Hypothalamus (tissue), 51 donors: ENCODE measurements at places on chromosomes 1 and 21.

- DNase-seq, result no peak
Observed at GRCh38 chr1:78375996-78376395, 114.8 kb upstream of the PTGFR start.

DNA sequence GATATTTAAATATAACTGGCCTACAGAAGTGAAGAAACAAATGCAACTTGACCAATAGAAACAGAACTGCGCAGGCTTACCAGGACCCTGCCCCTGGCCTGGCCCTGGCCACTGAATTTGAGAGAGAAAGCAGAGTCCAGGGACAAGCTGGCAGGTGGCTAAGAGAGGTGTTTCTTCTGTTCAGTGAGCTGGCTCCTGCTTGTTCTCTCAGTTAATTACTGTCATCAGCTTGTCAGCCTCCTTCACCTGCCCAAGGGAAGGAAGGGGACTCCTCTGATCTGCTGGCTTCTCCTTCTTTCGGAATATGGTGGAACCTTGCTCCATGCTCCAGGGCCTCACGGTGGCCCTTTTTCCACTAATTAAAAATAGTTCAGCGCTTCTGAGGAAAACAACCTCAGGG, 388.4 kb downstream of the DISC1 start:
- DNase-seq, result no peak

DNA sequence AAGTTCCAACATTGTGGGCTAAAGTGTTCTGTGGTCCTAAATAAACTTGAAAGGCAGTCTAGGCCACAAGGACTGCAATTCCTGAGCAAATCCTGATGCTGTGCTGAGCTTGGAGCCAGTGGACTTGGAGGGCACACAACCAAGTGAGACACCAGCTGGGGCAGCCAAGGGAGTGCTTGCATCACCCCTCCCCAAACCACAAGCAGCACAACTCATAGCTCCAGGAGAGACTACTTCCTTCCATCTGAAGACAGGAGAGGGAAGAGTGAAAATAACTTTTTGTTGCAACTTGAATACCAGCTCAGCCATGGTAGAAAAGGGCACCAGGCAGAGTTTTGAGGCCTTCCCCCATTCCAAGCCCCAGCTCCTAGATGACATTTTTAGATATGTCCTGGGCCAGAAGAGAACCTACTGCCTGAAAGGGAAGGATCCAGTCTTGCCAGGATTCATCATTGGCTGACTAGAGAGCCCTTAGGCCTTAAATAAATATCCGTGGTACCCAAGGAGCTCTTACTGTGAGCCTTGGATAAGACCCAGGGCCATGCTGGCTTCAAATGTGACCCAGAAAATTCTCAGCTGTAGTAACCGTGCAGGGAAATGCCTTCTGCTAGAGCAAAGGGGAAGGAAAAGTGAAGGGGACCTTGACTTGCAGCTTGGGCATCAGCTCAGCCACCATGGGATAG, 35.4 kb upstream of the LRRC8B start:
- DNase-seq, result no peak

- DNase-seq, result no peak
Observed at GRCh38 chr21:29193072-29193471, 62.6 kb downstream of the MAP3K7CL start.

DNA sequence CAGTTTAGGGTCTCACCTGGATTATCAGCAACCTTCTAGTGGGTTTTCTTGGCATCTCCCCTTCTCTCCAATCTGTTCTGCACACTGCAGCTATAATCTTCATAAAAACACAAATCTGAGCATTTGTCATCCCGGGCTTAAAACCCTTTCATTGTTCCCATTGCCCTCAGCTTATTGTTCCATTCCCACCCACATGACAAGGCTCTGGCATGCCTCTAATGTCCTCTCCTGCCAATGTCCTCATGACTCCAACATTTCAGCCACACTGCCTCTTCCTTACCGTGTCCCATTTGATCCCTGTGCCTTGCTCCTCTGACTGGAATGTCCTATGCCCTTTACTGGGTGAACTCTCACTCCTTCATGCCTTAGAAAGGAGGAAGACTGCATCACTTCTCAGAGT, 7.5 kb upstream of the DPH2 start:
- no peak for DNase-seq

DNA sequence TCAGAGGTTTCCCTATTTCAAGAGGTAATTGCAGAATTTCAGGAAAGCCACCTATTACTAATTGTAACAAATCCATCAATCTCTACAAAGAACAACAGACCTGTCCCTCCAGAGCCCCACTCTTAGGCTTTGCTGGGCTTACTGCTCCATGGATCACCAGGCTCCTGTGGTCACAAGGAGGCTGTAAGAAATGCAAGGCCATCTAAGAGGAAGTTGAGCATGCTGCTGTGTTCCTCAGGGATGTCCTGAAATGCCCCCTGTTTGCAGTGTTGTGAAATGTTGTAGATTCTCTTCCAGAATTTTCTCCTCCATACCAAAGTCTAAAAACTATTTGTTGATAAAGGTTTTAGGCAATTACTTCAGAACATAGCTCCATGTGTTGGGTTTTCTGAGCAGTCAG, 24.4 kb upstream of the DUSP23 start:
- no peak for DNase-seq

GRCh38 chr1:40344597-40344996, 27.5 kb upstream of the COL9A2 start:
- DNase-seq, result no peak

DNA sequence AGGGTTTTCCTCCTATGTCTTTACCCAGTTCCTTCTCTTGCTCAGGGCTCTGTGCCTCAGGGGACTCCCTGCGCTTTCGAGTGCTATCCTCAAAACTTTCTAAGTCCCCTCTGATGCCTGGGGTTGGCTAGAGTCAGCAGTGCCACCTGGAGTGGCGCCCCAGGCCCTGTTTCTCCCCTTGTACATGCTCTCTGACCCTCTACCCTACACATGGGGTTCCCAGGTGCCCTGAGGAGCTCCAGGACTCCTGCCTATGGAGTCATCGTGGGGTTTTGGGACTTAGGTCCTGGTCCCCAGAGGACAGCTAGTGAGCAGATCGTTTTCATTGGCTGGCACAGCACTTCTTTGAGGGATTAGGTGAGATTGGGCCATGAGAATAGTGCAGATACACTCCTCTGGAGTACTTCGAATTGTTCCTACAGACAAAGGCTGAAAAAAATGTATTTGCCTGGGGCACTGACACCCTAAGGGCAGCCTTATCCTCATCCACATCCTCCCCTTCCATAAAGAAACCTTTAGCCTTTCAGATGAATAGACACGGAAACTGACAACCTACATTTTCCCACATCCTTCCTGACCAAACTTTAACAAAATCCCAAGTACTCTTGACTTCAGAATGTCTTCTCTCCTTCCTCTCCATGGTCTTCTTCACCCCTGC, 41.5 kb downstream of the LGR6 start:
- DNase-seq, result no peak

DNA sequence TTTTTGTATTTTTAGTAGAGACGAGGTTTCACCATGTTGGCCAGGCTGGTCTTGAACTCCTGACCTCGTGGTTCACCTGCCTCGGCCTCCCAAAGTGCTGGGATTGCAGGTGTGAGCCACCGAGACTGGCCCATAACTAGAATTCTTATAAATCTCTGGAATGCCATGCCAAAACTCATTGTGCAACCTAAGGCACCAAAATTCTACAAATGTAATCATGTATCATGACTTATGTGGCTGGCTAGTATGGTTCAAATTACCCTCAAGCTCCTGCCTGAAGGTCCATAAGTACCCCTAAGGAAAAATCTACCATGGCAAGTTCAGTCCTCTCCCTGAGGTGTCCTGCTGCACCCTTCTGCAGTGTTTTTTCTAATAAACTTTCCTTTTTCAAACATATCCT, 63.8 kb upstream of the CSF1 start:
- no peak for DNase-seq

GRCh38 chr21:26473471-26473870, 99.6 kb downstream of the CYYR1 start:
- DNase-seq, result no peak

GRCh38 chr1:170720661-170721060, 56.7 kb downstream of the PRRX1 start:
- DNase-seq, result no peak

DNA sequence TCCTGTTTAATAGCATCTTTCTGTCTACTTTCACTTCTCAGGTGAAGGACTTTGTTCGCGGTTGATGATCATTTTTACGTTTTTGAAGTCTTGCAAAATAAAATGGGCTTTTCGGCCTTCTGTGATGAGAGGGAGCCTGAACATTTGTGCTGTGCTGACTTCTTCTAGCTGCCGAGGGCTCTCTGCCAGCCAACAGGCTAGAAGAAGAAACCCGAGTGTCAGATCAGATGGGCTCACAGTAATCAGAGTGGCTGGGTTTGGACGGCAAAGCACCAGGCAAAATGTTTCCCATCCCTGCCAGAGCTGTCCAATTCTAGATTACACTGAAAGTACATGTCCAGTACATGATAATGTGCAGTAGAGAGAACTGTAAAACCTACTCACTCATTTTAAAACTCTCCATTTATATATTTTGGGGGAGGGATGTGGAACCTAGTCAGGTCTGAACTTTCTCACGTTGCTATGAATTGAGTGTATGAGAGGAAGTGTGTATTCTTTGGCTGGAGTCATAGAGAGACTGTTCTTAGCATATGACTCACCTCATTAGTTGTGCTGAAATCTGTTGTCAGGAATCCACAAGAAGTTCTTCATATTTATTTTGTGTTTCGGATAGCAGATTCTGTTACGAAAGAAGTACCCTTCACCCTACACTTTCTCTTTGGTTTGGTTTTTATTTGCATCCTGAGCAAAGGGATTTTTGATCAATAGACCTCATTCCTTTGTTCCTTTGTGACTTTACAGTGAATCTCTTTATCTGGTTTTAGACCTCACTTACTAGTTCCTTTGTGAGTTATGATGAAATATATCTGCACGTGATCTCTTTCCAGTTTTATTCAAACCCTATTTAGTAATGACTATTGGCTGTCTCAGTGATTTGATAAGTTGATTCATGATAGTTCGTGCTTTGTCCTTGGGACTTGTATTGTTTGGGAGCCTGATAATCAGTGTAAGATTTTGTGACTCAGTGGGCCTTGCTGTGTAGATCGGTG, 4.8 kb downstream of the ATP1A1 start:
- DNase-seq, result no peak

DNA sequence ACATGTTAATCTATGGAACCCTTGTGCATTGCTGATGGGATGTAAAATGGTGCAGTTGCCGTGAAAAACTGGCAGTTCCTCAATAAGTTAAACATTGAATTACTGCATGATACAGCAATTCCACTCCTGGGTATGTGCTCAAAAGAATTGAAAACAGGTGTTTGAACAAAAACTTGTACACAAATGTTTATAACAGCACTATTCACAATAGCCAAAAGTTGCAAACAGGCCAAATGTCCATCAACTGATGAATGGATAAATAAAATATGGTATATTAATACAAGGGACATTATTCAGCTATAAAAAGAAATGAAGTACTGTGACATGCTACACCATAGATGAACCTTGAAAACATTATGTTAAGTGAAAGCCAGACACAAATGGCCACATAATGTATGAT, 17.7 kb upstream of the SRSF10 start:
- DNase-seq, result no peak

- DNase-seq, result no peak
Observed at GRCh38 chr1:75522389-75522788, 88.5 kb downstream of the SLC44A5 start.

DNA sequence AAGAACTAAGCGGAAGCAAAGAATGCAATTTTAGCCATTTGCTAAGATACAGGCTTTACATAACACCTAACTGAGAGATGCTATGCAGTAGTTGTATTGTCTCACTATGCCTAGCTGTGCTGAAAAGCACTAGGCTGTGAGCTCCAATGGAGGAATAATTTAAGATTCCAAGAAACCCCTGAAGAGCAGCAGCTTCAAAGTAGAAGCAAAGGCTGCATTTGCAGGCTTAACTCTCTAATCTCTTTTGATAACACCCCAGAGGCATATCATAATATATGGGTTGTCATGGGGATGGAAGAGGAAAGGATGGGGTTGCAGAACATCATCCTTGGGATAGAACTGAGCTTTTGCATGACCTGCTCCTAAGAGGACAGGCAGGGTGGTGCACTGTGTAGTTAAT, 102.0 kb downstream of the ERG start:
- no peak for DNase-seq

DNA sequence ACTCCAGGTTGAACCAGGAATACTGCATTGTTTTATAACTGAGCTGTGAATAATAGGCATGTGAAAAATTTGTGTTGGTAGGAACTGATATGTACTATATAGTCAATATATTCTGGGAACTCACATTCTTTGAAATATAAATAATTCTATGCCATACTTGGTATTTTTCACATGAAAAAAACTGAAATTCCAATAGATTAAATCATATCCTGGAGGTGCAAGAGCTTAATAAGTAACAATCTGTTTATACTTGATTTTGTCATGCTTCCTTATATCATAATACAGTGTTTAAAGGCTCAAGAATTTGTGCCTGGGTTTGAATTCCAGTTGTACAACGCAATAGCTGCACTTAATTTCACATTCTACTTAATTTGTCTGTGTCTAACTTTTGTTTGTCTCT, 387.0 kb downstream of the USP25 start:
- DNase-seq, result no peak

- no peak for DNase-seq
Observed at GRCh38 chr1:89844241-89844807, 23.5 kb downstream of the LRRC8D start.

GRCh38 chr1:27015260-27015659, 2.6 kb upstream of the TENT5B start:
- DNase-seq, result no peak

DNA sequence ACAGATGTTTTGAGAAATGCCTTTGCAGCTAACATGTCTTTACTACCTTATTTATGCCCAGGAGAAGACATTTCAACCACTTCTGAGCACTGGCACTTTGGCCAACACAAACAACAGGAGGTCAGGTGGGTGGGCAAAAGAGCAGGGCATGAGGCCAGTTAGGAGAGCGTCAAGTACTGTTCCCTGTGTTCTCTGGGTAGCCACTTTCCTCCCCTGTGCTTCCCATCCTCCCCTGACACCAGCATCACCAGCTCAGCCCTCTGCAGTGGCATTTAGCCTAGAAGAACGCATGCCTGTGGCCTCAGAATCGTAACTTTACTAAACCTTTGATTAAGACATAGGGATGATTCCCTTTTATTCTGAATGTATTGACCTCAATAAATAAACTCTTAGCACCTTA, 18.3 kb downstream of the BTG2 start:
- DNase-seq, result no peak

DNA sequence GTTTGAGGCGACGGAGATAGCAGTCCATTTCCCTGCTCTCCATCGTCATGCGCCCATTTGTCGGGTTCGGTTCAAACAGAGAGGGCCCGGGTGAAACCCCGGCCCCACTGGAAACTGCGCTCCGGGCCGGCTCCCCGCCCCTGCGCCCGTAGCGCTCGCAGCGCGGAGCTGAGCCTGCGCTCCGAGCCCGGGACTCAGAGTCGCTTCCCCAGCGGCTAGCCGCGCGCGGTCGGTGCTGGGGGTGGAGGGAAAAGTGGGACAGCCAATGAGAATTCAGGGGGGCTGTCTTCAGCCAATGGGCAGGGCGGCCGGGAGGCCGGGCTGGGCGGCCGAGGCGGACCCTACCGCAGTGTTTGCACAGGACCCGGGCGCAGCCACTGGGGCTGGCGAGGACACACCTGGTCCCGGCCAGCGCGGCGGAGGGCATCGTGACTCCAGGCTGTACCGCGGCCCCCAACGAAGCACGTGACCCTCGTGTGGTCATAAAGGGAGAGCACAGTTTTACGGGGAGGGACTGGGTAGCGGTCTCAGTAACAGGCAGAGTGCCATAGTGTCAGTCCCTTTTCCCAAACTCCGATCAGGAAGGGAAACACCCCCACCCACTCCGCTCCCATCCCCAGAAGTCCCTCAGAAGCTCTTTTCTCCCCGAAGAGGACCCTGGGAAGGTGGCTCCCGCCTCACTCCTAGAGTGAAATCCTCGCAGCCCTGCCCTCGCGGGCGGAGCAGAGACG, at the start of gene INKA2:
TSS of gene INKA2 (minus strand) at position 202 of the 731 bp plus-strand sequence. CDS start at position 49, 153 bp downstream.
- DNase-seq, result peak; percentile 86

GRCh38 chr1:43585557-43585956, 54.9 kb downstream of the PTPRF start:
- DNase-seq, result no peak
